ENCODE measurements at places on chromosomes 2 and 18. TPM values are rescaled to one million over a fixed set of nuclear protein-coding genes. Genes with fewer than 3 reads are reported as not detected.
A peak's percentile ranks its signal among the peaks of the same experiment; 100 is the strongest.

TRAPPC12 gene
- 101 TPM for total RNA-seq

C1QL2 gene
- not detected for total RNA-seq

ACOXL gene
- total RNA-seq: 0.83 TPM

SKA1 gene
- total RNA-seq: 20.7 TPM

GRCh38 chr2:119367472-119368099 is 809 bp downstream of the DBI start:
- peak; percentile 27 for DNase-seq

GRCh38 chr2:236472720-236473495 is 96.7 kb upstream of the ACKR3 start:
- no peak for DNase-seq

- DNase-seq: no peak
These were observed 2149.8 kb upstream of the PIK3C3 start for GRCh38 chr18:39805218-39805617.

GRCh38 chr18:59352250-59352855 is 6.7 kb downstream of the LMAN1 start:
- no peak for DNase-seq

DNA sequence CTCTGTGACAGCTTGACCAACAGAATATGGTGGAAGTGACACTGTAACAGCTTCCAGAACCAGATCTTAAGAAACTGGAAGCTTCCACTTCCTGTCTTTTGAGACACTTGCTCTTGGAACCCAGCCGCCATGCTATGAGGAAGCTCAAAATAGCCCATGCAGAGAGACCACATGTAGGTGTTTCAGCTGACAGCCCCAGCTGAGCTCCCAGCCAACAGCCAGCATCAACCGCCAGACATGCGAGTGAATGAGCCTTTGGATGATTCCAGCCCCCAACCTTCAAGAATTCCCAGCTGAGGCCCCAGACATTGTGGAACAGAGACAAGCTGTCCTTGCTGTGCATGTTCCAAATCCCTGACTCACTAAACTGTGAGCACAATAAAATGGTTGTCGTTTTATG is 27.9 kb downstream of the ACVR1 start:
- no peak for DNase-seq
